ENCODE measurements at places on chromosomes 16 and 17.

DNA sequence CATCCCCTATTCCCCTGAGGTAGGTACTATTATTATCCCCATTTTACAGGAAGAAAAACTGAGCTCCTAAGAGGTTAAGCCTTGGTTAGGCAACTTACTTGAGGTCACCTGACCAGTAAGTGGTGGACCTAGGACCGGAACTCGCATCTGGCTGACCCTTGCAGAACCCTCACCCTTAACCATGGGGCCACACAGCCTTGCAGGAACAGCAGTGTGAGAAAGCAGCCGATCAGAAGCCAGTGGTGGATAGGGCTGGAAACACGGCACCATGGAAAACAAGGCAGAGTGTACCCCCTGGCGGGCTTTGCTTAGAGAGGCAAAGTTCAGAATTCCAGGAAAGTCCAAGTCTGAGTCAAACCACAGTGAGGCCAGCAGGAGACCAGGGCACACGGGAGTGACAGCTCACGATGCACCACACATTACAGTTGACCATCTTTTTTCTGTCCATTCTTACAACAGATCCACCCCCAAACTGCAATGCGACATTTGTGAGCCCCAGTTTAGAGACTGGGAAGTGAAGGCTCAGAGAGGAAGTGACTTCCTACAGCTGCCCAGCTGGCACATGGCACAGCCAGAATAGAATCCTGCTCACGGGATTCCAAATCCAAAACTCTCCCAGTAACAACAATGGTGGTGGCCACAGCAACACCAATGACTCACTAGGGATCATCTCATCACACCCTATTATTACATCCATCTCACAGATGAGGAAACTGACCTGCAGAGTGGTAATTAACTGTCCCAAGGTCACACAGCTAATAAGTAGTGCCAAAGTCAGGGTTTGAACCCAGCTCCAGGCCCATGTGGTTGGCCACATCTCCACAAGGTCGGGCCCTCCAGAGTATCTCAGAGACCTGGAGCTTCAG is 20.3 kb downstream of the KIFC3 start:
- DNase-seq: no peak

- no peak for DNase-seq
These were observed 48.5 kb downstream of the IRF8 start for GRCh38 chr16:85947230-85948137.

GRCh38 chr17:27339836-27340550 is 46.1 kb downstream of the WSB1 start:
- no peak for DNase-seq

DNA sequence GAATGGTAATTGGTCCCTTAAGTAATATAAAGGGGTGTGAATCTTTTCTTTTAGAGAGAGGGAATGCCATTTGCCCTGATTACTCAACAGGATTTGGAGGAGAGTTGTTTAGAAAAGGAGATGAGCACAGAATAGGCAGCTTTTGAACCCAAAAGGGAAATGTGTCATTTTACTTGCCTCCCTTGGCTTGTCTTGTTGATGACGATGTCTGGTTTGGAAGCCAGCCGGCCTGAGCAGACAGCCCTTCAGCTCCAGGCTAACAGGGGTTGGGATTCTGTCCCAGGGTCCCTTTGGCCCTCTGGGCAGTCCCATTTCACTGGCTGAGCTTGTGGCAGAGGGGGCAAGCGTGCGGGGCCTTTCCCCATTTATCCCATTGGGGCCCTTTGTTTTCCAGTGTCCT is 22.3 kb upstream of the PRKAR1A start:
- no peak for DNase-seq

- no peak for DNase-seq
These were observed 86.8 kb downstream of the CA10 start for GRCh38 chr17:52071712-52072111.

DNA sequence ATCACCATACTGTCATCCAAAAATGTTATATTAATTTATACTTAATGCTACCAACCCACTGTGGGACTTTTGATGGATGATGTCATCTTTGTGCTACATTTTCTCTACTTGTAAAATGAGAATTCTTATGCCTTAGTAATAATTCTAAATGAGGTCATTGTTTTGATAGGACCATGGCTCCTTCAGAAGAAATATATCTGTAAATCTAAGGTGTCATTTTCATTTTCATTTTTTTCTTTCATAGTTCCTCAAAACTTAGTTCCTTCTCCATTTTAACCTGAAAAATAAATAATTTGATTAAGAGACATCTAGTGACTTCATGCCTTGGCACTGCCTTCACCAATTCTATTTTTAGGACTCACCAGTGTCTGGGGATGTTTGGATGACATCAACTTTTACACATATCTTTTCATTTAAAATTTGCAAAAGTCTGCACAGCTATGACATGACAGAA is 48.7 kb downstream of the GPRC5B start:
- no peak for DNase-seq

DNA sequence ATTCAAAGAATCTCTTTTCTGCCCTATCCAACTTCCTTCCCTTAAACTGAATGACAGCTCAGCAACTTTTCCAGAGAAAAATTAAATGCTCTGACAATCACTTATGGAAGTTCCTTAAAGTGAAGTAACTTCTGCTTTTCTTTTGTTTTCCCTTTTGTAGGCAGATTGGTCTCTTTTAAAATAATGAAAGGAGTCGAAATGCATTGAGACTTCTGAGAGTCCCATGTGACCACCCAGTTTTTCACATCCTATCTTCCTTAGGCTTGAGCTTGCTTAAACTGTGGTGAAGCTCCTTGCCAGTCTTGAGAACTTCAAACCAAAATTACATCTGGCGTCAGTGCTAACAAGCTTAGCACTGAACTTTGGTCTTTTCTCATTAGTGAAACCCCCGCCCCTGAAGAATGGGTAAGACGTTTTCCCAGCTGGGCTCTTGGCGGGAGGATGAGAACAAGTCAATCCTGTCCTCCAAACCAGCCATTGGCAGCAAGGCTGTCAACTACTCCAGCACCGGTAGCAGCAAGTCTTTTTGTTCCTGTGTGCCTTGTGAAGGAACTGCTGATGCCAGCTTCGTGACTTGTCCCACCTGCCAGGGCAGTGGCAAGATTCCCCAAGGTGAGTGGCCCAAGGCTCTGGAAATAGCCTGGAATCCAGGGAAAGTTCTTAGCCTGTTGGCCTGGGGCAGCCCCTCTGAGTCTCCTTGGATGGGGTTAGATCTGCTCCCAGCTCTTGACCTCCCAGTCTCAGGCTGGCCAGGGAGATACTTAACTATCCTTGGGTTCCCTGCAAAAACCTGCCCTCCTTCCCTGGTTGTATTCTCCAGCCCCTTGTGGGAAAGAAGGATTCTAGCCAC is 1.2 kb downstream of the TMEM106A start:
- no peak for DNase-seq

- DNase-seq: no peak
These were observed 161.5 kb downstream of the C16orf78 start for GRCh38 chr16:49534901-49535610.

DNA sequence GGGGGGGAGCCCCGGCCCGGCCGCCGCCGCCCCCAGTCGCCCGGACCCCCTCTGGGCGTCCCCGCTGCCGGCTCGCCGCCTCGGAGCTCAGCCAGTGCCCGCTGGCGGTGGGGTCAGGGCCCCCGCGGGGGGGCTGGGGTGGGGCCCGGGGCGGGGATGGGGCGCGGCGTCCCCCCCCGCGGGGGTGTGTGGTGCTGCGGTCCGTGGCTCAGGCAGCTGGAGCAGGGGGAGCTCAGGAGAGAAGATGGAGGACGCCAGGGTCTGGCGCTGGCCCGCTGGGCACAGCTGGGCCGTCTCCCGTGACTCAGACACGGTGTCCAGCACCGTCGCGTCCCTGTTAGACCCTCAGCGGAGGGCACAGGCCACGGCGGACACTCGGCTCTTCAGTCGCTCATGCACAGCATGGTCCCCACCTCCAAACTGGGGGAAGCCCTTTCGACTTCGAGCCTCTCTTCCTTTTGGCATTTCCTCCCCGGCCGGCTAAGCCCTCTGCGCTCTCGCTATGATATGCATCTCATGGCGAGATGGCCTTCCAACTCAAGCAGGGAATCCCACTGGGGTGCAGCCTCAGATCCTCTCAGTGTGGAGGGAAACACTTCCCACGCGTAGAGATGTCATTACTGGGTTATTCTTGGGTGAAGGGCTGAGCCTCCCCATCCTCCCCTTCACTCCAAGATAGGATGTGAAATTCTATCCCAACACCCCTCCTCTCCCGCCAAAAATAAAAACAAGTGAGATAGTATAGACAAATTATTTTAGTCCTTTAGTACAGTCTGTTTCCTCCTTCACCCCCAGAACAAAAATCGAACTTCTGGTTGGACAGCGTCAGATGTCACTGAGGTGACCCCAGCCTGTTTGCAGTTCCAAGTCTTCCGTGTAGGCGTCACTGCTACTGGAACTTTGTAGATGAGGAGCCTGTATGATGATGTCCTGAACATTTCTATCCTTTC is 522 bp upstream of the VEZF1 start:
- DNase-seq: peak; percentile 17

DNA sequence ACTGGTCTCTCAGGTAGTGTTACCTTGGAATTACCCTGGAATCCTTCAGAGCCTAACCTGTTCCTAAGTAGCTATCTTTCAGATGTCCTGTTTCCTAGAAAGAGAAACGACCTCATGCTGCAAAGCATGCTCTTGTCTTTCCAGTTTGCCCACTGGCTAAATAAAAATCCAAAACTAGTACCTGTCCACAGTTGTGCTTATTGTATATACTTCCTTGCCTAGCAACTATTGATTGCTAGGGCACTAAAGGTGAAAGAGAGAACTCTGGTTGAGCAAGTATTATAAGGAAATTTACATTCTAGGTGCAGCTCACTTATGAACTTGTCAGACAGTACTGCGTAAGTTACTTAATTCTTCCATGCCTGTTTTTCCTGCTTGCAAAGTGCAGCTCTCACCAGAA is 38.5 kb downstream of the LIG3 start:
- DNase-seq: no peak

DNA sequence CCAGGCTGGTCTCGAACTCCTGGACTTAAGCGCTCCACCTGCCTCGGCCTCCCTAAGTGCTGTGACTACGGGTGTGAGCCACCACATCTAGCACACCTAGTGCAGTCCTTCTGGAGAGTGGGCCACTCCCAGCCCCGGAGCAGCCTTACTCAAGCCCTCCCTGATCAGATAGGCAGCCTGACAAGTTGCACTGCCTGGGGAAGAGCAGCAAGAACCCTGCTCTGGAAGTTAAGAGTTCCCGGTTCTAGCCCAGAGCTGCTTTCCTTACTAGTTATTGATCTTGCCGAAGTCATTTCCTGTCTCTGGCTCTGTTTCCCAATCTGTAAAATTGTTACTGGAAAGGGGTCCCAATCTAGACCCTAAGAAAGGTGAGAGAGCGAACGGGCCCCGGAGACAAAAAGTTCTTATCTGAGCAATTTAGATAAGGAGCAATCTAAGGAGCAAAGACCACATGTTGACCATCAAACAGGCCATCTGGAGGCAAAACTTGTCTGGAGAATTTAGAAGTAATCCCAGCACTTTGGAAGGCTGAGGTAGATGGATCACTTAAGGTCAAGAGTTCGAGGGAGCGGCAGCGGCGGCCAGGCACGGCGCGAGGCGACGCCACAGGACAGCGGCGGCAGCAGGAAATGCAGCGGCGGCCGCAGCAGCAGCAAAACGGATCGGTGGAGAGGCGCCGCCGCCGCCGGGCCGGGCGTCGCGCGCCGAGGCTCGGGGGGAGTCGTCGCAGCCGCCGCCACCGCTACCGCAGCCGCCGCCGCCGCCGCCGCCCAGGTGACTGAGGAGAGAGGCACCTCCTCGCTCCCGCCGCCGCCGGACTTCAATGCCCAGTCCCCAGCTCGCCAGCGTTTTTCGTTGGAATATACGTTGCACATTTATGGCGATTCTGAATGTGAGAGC is 4.3 kb upstream of the NAGLU start:
- no peak for DNase-seq

GRCh38 chr16:50213939-50214519 is 52.3 kb upstream of the ADCY7 start:
- DNase-seq: no peak

- no peak for DNase-seq
These were observed 49.6 kb downstream of the CYLD start for GRCh38 chr16:50791522-50791921.

DNA sequence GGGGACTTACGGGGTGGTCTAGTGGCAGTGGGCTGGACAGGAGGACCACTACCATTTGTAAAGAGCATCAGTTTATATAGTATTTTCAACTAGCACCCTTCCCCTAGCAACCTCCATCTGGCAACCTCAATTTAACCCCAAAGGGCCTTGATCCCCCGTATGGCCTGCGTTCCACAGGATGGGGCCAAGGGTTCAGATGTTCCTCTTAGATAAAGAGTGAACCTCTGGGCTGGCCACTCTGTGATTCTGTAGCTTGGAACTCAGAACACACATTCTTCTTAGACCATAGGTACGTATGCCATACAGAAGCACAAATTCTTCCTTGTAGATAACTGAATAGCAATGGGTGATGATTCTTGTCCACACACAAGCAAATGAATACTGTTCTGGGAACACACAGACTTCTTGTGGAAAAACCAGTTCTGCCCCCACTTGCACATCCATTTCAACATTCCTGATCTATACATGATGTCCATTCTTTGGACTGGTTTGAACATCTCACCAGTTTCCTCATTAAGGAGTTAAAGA is 1.9 kb upstream of the GGA2 start:
- DNase-seq: no peak

GRCh38 chr17:488993-489757 is 136.6 kb upstream of the RPH3AL start:
- DNase-seq: no peak

- DNase-seq: no peak
These were observed 14.2 kb upstream of the SYT17 start for GRCh38 chr16:19153876-19154275.

DNA sequence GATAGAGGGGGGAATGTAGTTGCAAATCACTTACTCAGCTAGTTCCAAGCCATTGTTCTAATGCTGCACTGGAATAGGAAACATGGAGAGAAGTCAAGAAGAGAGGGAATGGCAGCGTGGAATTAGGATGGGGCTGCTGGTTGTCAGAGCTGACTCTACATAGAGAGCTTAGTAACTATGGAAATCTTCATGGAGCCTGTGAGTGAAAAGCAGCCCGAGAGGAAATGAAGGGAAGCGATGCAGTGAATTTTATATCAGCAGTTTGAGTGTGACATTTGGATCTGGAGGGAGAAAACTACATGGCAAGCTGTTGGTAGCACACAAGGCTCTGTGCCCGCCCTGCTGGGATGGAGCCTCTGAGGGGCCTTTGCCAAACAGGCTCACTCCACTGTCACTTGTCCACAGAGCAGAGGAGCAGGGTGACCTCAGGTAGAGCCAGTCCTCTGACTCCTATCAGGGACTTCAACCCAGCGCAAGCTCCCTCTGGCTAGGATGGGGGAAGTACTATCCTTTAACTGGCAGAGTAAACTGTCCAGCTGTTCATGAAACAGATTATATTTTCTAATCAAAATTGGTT is 27.9 kb upstream of the PMFBP1 start:
- no peak for DNase-seq

DNA sequence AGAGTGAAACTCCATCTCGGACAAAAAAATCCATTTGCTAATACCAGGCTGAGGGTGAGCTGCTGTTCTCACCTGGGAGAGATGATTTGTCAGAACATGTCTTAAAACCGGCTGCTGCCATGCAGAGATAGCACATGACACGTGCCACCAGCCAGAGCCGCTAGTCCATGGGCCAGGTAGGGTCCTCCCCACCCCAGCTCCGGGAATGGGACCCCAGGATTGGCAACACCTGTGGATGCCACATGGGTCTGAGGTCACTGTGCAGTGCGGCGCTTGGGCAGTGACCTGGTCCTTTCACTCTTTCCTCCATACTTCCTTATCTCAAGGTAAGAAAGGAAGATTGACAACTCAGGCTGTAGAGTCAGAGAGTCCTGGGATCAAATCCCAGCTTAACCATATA is 393.3 kb upstream of the TNRC6C start:
- no peak for DNase-seq

- DNase-seq: peak; percentile 39
These were observed at the start of gene PLCG2 for GRCh38 chr16:81778861-81779535. Gene PLCG2 (plus strand): TSS chr16:81779291. CDS start chr16:81785990, 6,699 bp downstream.

Measured in stimulated activated CD4-positive, alpha-beta T cell treated with anti-CD3 and anti-CD28 coated beads, Interleukin-1b, Interleukin-23, amount 100 ng/mL, for 1 hour (primary cell).